ENCODE measurements at places on chromosomes 6 and 20. TPM values are rescaled to one million over a fixed set of nuclear protein-coding genes. Genes with fewer than 3 reads are reported as not detected.

Gene ZFP57
- total RNA-seq = not detected

DNA sequence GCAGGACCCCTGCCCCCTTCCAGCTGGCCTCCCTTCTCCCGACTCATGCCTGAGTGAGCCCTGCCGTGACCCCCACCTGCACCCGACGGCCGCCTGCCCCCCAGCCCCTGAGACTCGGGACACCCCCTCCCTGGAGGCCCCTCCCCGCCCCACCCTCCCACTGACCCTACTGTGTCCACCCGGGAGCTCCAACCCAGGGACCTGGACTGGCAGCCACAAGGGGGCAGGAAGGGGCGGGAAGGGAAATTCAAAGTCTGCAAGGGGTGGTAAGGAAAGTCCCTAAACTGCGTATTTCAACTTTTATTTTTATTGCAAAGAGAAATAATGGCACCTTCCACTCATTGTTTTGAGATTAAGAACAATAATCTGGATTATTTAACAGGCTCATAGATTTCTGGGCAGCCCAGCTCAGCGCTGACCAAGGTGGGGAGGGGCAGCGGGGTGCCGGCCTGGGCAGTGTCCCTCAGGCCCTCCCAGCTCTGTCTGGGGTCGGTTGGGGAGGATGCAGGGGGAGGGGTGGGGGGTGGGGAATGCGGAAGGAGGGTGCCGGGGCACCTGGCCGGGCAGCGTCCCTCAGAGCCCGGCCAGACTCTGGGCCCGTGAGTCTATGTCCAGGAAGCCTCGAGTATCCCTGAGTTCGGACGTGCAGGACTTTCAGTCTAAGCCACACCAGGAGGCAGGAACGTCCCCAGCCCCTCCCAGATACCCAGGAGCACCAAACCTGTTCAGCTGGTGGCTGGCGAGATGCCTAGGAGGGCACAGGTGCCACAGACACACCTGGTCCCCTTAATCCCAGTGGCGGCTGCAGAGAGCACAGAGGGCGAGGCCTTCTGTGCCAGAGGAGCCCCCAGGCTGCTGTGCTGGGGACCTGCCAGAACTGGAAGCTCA lies 1.3 kb upstream of the PTK6 start:
- H3K4me1 ChIP-seq = peaks cover 19% of the 10 kb centered on the region
- no peaks in the 10 kb centered on the region for H3K27me3 ChIP-seq
- no peaks in the 10 kb centered on the region for H3K36me3 ChIP-seq
- peak overlapping the region; percentile 84 for H3K27ac ChIP-seq
- no peak for DNase-seq

DNA sequence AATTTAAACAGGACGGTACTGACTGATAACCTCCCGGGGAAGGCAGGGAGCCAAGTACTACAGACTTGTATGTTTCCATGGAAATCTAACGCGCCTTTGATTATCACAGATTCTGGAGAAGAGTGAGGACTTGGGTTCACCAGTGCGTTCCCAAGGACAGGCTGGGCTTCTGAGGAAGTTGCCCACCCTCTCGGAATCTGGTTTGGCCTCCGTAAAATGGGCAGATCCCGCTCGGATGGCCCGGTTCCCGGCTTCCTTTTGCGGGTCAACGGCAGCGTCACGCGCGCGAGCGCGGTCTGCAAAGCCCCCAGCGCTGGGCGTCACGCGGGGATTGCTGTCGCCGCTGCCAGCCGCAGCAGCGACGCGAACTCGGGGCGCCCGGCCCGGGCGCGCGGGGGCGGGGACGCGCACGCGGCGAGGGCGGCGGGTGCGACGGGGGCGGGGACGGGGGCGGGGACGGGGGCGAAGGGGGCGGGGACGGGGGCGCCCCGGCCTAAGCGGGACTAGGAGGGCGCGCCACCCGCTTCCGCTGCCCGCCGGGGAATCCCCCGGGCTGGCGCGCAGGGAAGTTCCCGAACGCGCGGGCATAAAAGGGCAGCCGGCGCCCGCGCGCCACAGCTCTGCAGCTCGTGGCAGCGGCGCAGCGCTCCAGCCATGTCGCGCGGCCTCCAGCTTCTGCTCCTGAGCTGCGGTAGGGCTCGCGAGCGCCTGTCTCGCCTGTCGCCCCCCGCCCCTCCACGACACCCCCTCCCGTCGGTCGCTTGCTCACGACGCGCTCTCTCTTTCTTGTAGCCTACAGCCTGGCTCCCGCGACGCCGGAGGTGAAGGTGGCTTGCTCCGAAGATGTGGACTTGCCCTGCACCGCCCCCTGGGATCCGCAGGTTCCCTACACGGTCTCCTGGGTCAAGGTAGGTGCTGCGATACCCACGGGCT lies at the start of gene CD83:
Gene CD83, plus strand, starts transcription at position 615 of the 933 bp plus-strand sequence. Its CDS starts 40 bp downstream, at position 655.
- peaks cover 21% of the 10 kb centered on the region for H3K36me3 ChIP-seq
- peaks cover 9% of the 10 kb centered on the region for H3K27me3 ChIP-seq
- H3K4me1 ChIP-seq = peaks cover 32% of the 10 kb centered on the region
- H3K27ac ChIP-seq = peak within 1 kb of the TSS; percentile 90
- DNase-seq = peak; percentile 82

- H3K27me3 ChIP-seq = no peaks in the 10 kb centered on the region
- H3K36me3 ChIP-seq = peaks cover 3% of the 10 kb centered on the region
- DNase-seq = no peak
- no peak overlapping the region for H3K27ac ChIP-seq
- no peaks in the 10 kb centered on the region for H3K4me1 ChIP-seq
These were observed 219.2 kb downstream of the KHDC1L start for GRCh38 chr6:73006146-73006545.

GRCh38 chr6:28142446-28142845 lies 763 bp downstream of the ZKSCAN8 start:
- H3K4me1 ChIP-seq = peaks cover 49% of the 10 kb centered on the region
- peak overlapping the region; percentile 92 for H3K27ac ChIP-seq
- peaks cover 28% of the 10 kb centered on the region for H3K36me3 ChIP-seq

DNA sequence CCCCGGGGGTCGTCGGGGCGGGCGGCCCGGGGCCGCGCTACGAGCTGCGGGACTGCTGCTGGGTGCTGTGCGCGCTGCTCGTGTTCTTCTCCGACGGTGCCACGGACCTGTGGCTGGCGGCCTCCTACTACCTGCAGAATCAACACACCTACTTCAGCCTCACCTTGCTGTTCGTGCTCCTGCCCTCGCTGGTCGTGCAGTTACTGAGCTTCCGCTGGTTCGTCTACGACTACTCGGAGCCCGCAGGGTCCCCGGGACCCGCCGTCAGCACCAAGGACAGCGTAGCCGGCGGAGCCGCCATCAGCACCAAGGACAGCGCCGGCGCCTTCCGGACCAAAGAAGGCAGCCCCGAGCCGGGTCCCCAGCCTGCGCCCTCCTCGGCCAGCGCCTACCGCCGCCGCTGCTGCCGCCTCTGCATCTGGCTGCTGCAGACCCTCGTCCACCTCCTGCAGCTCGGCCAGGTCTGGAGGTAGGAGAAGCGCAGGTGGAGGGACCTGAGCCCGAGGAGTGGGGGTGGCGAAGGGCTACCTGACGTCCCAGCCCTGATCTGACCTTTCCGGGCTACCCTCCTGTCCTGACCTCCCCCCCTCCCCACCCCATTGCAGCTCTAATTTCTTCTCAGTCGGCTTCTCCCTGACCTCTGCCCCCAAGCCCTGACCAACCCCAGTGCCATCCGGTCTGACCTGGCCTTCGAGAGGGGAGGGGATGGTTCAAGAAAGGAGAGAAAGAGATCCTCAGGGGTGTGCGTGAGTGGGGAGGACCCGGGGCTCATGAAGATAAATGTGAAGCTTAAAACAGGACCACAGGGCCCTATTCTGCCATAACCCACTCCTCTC lies 558 bp downstream of the XKR7 start:
- no peaks in the 10 kb centered on the region for H3K36me3 ChIP-seq
- H3K27me3 ChIP-seq = peaks cover 37% of the 10 kb centered on the region
- H3K4me3 ChIP-seq = peak overlapping the region; percentile 74

- H3K4me3 ChIP-seq = no peak overlapping the region
- peaks cover 12% of the 10 kb centered on the region for H3K27me3 ChIP-seq
- no peaks in the 10 kb centered on the region for H3K4me1 ChIP-seq
- no peak for DNase-seq
- H3K36me3 ChIP-seq = no peaks in the 10 kb centered on the region
- H3K27ac ChIP-seq = no peak overlapping the region
These were observed 194.6 kb downstream of the CDH26 start for GRCh38 chr20:60152792-60153191.

DNA sequence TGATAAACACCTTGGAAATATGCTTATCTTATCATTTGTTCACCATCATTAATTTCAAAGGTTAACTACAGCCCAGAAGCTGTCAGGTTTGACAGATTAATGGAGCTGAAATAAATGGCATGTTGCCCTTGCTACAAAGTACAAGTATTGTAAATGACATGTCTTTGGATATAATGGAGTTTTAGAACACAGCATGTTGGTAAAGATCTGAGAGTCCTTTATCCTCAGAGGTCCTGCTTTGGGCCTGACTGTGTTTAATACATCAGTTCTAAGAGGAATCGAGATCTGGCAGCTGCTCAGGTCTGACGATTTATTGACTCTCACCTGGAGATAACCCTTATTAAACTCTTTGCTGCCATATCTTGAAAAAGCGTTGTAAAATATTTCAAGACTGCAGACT lies 222.7 kb upstream of the OPRM1 start:
- H3K4me1 ChIP-seq = no peaks in the 10 kb centered on the region
- no peaks in the 10 kb centered on the region for H3K36me3 ChIP-seq
- no peak for DNase-seq
- H3K27ac ChIP-seq = no peak overlapping the region
- H3K4me3 ChIP-seq = no peak overlapping the region
- H3K27me3 ChIP-seq = no peaks in the 10 kb centered on the region

DNA sequence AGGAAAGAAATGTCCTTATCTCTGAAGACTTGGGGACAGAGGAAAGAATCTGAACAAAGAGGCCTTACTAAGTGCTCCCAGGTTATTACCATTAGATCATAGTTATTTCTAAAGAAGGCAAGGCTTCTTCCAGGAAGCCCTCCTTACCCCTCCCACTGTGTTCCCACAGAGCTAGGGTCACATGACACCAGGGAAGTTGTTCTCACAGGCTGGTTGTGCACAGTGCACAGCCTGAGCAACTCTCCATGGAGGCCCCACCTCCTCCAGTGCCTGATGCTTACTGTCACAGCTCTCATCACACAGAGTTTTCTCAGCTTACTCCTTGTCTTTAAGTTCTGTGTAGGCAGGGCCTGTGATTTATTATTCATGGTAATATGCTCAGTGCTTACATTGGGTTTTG lies 68.9 kb upstream of the SCGN start:
- H3K4me1 ChIP-seq = peaks cover 31% of the 10 kb centered on the region
- H3K27me3 ChIP-seq = no peaks in the 10 kb centered on the region
- H3K27ac ChIP-seq = no peak overlapping the region
- DNase-seq = peak; percentile 47

GRCh38 chr6:45377043-45377553 lies 636 bp downstream of the SUPT3H start:
- H3K4me3 ChIP-seq = peak overlapping the region; percentile 98
- no peaks in the 10 kb centered on the region for H3K27me3 ChIP-seq
- peaks cover 2% of the 10 kb centered on the region for H3K36me3 ChIP-seq
- DNase-seq = no peak

DNA sequence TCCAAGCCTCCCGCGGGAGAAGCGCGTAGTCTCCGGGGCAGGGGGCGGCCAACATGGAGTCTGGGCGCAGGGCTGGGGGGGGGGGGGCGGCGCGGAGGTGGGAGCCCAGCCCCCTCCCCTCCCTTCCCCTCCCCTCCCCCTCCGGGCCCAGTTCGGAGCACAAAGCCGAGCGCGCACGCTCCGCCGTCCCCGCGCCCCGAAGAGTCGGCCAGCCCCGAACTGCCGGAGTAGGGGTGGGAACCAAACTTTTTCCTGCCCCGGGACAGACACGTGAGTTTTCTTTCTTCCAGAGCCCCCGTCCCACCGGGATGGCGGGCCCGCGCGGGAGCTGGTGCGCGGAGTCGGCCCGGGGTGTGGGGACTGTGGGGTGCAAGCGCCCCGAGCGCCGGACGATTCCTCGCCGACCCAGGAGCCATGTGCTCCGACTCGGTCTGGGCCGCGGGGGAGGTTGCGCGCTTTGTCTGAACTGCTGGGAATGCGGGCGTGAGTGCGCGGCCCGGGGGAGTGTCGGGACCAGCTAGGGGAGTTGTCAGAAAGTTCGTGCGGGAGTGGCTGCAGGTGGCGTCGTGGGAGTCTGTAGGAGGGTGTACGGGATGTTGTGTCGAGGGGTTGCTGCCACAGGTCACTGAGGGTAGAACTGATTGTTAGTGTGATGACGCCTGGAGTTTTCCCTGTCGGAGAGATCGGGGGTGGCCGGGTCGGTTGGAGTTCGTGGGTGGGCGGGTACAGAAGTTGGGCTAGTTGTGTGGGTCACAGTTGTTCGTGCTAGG lies 1.2 kb downstream of the TGIF2 start:
- peaks cover 40% of the 10 kb centered on the region for H3K4me1 ChIP-seq
- peak overlapping the region; percentile 92 for H3K27ac ChIP-seq
- H3K36me3 ChIP-seq = peaks cover 30% of the 10 kb centered on the region
- peak overlapping the region; percentile 86 for H3K4me3 ChIP-seq
- DNase-seq = peak; percentile 59

DNA sequence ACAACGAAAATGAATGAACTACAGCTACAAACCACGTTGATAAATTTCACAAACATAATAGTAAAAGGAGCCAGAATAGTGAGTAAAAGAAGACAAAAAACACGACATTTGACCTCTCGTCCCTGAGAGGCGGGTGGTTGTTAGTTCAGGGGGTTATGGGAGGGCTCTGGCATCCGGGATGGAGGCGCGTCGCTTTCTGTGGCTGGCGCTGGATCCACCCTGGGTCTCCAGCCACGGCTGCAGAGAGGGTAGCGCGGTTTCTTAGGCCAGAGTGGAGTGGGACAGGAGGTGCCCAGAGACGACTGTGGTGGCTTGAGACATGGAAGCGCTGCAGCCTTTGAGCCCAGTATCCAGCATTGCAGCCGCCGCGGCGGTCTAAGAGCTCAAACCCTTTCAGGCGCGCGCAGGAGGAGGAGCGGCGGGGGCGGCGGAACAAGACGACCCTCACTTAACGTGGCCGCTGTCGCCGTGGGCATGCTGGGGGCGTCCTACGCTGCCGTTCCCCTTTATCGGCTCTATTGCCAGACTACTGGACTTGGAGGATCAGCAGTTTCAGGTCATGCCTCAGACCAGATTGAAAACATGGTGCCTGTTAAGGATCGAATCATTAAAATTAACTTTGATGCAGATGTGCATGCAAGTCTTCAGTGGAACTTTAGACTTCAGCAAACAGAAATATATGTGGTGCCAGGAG lies 3.7 kb upstream of the ZSCAN23 start:
- peak overlapping the region; percentile 67 for H3K4me3 ChIP-seq
- peaks cover 54% of the 10 kb centered on the region for H3K4me1 ChIP-seq
- DNase-seq = peak; percentile 32
- H3K27ac ChIP-seq = peak overlapping the region; percentile 0
- H3K36me3 ChIP-seq = peaks cover 30% of the 10 kb centered on the region

Measured in activated CD8-positive, alpha-beta T cell treated with anti-CD3 and anti-CD28 coated beads, Interleukin-2, amount 10 ng/mL, durations not matched to agents 7 days and 5 days (primary cell).